ENCODE measurements at places on chromosomes 2 and 18.

DNA sequence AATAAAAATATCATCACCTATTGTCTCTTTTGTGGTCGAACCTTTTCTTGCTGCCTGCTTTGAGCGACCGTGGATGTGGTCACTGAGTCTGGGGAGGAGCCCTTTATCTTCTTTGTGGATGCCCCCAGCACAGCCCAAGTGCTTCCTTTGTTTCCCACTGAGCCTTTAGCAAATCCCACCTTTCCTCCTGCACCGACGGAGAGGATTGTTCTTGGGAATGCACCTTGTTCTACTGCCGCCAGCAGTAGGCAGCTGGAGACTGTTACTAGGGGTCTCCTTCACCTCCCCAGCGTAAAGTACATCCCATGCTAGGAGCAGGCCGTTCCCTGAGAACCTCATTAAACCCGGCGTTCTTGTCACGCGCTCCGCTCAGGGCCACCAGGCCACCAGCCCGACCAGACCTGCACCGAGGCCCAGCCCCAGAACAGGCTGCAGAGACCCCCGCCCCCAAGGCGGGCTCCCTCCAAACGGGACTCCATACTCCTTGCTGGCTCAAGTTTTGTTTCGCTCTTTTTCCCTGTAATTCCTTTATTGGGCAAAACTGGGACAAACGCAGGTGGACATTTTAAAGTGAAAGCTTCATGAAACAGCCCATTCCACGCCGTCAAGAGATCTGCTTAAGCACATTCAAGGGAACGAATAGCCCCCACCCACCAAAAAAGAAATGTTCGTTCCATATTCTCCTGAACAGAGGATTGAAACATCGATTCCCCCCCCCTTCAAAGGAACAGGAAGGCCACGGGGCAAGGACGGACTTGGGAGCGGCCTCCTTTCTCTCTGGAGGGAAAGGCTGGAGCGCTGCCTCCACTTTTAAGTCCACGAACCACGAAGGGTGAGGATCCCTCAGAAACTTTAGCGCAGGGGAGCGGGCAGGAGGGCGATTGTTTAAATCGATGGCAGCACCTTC, 1.1 kb upstream of the MAT2A start:
- no peak for DNase-seq

- DNase-seq = no peak
Observed at GRCh38 chr2:8488001-8488738, 193.7 kb upstream of the ID2 start.

GRCh38 chr2:105274046-105274445, 32.5 kb downstream of the GPR45 start:
- DNase-seq = no peak

GRCh38 chr2:35461406-35461805, 894.2 kb upstream of the CRIM1 start:
- no peak for DNase-seq

DNA sequence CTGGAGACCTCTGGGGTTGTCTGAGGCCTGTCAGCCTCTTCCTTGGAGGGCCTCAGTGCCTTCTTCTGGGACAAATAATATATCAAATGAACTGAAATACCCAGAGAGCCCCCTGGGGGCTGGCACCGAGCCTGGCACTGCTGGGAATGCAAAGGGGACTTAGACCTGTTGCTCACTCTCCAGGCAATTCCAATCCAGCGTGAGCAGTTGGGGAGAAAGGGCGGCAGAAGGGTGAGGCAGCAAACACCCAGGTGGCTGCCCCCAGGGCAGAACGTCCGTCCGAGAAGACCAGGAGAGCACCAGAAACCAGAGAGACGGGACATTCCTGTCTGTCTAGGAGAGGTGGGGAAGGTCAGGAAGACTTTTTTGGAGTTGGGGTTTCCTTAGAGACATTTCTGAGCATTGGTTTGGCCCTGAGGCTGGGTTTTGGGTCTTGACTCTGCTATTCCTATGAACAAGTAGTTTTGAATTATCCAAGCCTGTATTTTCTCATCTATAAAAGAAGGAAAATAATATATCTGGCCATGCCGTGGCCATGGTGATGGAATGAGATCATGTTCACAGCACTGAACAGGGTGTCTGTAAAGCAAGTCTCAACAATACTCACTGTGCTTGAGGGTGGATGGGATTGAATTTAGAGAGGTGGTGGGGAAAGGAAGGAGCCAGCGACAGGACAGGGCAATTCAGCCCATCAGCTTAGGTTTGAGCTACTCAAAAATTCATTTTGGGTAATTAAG, 44.3 kb upstream of the ZBTB7C start:
- no peak for DNase-seq

DNA sequence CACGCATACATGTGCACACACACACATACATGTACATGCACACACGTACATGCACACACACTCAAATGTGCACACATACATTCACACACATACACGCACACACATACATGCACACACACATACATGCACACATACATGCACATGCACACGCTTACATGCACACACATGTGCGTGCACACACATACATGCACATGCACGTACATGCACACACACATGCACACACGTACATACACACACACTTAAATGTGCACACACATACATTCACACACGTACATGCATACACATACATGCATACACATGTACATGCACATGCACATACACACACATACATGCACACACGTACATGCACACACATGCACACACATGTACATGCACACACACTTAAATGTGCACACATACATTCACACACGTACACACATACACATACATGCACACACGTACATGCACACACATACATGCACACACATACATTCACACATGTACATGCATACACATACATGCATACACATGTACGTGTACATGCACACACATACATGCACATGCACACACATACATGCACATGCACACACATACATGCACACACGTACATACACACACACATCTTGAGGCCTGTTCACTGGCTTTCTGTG, 283.7 kb upstream of the ID2 start:
- no peak for DNase-seq

DNA sequence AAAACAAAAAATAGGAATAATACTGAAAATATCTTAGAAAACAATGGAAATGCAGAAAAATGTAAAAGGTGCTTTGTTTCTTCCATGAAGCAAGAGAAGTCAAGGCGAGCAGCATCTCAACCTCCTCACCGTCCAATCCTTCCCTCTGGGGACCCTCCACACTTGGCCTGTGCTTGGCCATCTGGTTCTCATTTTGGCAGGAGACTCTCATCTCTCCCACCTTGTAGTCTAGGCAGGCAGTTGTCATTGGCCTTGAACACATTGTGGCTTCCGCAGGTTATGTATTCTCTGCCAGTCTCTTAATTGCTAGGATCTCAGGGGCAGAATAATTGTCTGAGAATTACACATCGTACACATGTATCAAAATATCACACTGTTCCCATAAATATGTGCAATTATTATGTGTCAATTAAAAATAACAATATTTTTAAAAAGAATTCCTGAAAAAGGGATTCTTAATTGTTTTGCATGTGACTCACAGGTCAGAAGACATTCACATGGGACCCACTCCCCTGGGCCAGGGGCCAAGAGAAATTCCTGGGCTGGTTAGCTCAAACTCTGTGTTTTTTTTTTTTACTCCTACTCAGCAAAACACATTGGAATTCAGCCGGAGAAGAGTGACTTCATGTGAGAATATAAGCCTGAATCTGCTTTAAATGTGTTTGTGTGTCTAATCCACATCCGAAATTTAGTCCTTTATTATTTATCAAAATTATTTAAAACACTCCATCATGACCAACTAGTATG, 14.0 kb upstream of the ANKRD62 start:
- DNase-seq = peak; percentile 69

DNA sequence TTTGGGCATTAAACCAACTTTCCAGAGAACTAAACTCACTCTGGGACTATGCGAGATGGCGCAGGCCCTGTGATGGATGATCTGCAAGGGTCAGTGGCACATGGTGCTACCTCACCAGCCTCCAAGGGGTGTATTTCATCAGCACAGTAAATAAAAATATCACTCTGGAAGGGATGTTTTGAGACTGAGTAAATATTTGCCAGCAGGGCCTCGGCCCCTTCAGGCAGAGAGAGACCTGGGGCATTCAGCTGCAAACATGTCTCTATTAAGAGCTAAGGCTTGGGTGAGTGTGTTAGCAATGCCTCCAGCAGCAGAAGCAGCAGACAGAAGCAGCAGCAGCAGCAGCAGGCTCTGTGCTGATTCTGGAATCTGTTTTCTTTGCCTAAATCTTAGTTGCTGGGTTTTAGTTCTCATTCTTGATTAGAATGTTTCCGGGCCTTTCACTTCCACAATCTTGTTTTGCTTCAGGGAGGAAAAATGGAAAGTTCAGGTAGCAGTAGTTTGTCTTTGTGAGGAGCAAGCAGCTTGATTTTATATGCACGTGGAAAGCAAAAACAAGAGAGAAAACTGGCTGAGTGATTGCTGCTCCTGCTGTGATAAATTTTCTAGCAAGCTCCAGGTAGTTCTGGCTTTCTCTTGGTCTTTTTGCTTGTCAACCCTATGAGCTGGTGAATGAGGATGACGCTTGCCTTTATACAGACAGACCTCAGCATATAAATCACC, 18.6 kb downstream of the ADCYAP1 start:
- DNase-seq = no peak

GRCh38 chr2:179424571-179424970, 159.9 kb upstream of the SESTD1 start:
- no peak for DNase-seq

DNA sequence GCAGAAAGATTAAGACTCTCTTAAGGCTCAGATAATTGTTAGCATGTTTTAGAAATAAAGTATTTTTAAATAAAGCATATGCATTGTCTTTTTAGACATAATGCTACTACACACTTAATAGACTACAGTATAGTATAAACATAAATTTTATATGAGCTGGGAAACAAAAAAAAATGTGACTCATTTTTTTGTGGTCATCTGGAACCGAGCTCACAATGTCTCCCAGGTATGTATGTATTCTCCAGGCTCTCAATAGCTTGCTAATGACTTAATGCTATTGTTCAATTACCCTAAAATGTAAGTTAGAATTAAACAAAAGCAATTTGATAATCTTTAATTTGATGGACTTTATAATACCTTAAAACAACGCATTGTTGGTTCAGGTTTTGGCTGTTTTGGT, 167.2 kb downstream of the NUP35 start:
- no peak for DNase-seq

GRCh38 chr2:142694282-142694681, 183.2 kb upstream of the KYNU start:
- no peak for DNase-seq

GRCh38 chr18:62386091-62386490, 61.0 kb downstream of the TNFRSF11A start:
- DNase-seq = no peak

DNA sequence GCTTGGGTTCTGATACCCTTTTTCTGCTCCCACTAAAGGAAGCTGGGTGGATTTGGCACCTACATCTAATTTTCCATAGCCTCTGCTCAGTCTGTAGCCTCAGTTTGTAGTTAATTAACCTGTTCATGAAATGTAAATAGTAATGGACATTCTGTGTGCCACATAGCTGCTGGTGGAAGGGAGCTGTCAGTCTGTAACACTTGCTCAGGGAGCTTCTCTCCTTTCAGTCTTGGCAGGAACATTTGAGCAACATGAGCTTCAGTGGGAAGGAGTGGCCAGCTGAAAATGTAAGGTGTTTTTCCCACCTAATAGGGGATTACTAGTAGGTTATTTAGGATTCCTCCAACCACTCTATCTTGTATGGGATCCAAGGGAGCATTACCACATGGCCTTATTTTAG, 203.4 kb downstream of the ASXL3 start:
- no peak for DNase-seq

DNA sequence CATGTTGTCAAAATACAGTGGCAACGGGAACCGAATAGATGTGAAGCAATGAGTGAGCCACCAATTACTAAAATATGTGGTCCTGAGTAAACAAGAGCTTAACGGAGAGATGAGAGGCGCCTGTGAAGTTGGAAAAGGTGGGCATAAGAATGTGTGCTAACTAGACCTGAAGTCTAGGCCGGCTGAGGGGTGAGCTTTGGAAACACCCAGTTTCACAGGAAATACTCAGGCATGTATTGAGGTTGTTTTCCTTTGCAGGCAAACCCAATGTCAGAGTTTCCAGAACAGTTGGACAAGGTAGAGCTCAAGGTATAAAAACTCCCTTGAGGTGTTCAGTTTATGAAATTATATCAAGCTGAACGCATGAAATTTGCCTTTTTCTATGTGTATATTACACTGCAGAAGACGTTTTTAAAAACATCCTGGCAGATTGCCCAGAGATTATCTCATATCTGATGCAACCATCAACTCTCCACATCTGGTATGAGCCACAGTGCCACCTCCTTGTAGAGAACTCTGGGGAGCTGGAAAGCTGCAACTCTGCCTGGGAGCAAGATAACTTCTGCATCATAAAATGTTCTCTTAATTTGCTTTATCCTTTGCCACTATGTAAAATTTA, 3.9 kb upstream of the WDSUB1 start:
- DNase-seq = peak; percentile 85

DNA sequence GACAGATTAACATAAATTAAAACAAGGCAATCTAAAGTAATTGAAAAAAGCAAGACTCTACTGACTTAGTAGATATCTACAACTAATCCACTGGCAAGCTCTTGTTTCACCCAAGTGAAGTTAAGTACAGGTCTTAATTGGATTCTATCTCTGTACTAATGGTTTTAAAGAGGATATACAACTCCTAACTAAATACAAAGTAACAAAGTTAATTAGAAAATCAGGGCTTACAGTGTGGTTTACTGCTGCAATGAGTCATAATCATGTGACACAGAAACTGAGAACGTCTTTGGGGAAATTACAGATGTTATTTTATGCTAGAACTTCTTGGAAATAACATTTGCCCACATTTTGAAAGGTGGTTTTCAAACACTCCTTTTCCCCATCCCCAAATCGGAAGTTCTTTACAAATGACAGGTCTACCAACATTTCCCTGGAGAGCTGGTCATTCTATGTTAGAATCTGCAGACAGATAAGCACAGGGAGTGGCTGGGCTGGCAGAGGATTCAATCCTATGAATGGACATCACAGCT, 245.3 kb downstream of the STK39 start:
- DNase-seq = no peak

- no peak for DNase-seq
Observed at GRCh38 chr18:31606265-31606664, 14.6 kb downstream of the TTR start.

GRCh38 chr2:233267516-233268245, 16.2 kb downstream of the ATG16L1 start:
- DNase-seq = no peak

GRCh38 chr2:67666386-67667053, 269.4 kb downstream of the ETAA1 start:
- DNase-seq = no peak

GRCh38 chr2:120396013-120396860, 50.3 kb downstream of the INHBB start:
- DNase-seq = no peak

DNA sequence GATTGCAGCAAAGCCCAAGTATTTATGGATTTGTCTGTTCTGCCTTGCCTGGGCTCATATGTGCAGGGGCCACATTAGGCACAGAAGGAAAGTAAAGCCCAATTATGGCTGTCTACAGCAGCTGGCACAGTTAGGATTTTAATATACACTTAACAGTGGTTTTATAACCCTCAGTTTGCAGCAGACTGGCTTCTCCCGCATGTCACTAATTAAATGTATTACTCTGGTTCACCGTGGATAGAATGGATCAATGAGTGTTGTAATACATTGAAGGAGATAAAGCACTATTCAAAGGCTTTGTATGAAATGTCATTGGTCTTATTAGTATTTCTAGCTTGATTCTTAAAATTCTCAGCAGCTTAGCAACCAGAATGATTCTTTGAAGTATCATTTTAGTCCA, 320.2 kb downstream of the KCNS3 start:
- DNase-seq = no peak
